ENCODE measurements at places on chromosomes 12 and 14.

- H3K36me3 ChIP-seq, result no peaks in the 10 kb centered on the region
- peaks cover 21% of the 10 kb centered on the region for H3K27me3 ChIP-seq
- H3K27ac ChIP-seq, result no peak overlapping the region
- H3K4me3 ChIP-seq, result no peak overlapping the region
Measured at GRCh38 chr12:14650789-14651188, 45.6 kb downstream of the GUCY2C start.

DNA sequence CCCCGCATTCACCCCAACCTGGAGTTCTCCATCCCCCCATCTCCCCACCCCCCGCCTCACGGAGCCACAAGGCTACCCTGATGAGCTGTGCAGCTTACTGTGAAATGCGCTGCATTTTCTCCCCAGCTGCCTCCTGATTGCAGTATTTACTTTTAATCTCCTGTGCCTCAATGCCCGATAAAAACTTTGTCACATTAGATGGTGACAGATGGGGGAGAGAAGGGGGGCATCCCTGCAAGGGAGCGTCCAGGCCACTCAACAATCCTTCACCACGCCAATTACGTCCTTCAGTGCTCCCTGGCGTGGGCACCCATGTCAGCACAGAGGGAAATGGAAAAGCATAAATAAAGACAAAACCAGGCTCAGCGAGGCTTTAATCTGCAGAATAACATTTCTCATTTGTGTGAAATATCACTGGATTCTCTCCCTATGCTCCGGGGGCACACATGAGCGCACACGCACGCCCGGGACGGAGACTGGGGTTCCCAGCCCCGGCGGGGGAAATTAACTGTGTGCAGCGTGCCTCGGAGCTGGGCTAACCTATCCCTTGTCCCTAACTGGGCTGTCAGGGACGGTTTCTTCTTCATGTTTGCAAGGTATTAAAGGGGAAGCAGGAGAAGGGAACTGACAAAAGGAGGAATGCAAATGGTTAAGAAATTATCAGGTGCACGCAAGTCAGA, 186.7 kb upstream of the VASH1 start:
- no peaks in the 10 kb centered on the region for H3K36me3 ChIP-seq
- peaks cover 35% of the 10 kb centered on the region for H3K27me3 ChIP-seq
- no peak overlapping the region for H3K4me3 ChIP-seq

DNA sequence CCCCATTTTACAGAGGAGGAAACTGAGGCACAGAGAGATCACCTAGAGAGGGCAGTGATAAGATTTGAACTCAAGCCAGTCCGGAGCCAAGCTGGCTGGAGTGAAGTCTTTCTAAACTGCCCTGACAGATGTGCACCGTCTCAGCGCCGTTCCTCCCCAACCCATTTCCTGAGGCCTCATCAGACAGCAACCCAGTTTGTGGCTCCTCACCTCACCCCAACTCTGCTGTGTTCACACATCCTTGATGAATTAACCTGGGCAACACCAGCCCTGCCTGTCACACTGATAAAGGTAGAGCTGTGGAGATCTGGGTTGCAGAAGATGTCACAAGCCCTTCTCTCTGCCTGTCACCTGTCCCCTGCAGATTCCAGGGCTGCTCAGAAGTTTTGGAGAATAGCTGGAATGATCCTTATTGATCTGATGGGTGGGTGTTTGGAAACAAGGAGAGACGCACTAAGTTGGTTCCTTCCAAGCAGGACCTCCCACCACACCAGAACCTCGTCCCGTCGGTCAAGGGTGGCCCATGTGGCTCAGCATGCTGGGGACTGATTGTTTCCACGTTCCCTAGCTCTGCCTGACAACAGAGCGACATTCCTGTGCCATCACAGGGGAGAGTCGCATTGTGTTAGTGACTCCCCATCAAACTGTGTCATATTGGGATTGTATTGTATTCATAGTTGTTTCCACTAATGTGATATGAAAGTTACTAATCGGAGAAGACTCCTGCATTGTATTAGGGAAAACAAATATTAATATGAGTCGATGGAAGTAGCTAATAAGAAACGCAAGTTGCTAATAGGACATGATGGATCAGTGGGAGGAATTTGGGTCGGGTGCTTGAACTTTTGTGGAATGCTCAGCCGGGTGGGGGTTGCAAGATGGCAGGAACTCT, 200.6 kb downstream of the PHETA1 start:
- no peak for DNase-seq
- H3K36me3 ChIP-seq, result no peaks in the 10 kb centered on the region
- H3K4me3 ChIP-seq, result no peak overlapping the region

DNA sequence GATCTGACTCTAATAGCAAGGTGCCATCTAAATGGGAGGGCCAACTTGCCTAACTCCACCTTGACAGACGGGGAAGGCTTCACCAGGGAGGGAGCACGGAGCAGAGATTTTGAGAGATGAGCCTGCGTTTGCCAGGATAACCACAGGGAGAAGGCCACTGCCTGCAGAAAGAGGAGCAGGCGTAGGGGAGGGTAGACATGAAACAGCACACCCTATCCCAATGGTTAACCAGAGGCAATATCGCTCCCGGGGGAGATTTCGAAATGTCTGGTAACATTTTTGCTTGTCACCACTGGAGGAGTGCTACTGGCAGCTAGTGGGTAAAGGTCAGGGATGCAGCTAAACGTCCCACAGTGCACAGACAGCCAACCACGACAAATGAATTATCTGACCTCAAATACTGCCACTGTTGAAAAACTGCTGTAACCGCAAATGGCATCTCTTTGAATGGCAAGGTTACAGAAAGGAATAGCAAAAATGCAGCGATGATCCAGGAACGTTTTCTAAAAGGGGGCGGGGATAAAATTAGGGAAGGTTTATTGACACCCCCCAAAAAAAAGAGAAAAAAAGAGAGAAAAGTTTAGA, 126.0 kb upstream of the ATF7IP start:
- DNase-seq, result no peak
- H3K36me3 ChIP-seq, result peaks cover 2% of the 10 kb centered on the region
- H3K27ac ChIP-seq, result peak overlapping the region; percentile 79
- peaks cover 21% of the 10 kb centered on the region for H3K4me1 ChIP-seq
- no peaks in the 10 kb centered on the region for H3K27me3 ChIP-seq
- peak overlapping the region; percentile 74 for H3K4me3 ChIP-seq

- peaks cover 9% of the 10 kb centered on the region for H3K4me1 ChIP-seq
- H3K36me3 ChIP-seq, result peaks cover 4% of the 10 kb centered on the region
- peak within 1 kb of the TSS; percentile 93 for H3K27ac ChIP-seq
Measured at GRCh38 chr12:56448860-56449621, at the start of gene TIMELESS. TIMELESS (minus strand) TSS chr12:56449426; CDS start chr12:56434170, 15,256 bp downstream.

- H3K4me1 ChIP-seq, result peaks cover 11% of the 10 kb centered on the region
- H3K27me3 ChIP-seq, result peaks cover 16% of the 10 kb centered on the region
- no peak overlapping the region for H3K27ac ChIP-seq
- no peak overlapping the region for H3K4me3 ChIP-seq
- no peaks in the 10 kb centered on the region for H3K36me3 ChIP-seq
- DNase-seq, result no peak
Measured at GRCh38 chr12:62761658-62762057, 173.3 kb downstream of the PPM1H start.

GRCh38 chr12:12673296-12673695, 22.7 kb downstream of the GPR19 start:
- no peak for DNase-seq
- no peaks in the 10 kb centered on the region for H3K27me3 ChIP-seq
- no peak overlapping the region for H3K27ac ChIP-seq
- H3K4me1 ChIP-seq, result no peaks in the 10 kb centered on the region

GRCh38 chr12:108896336-108896735, 16.4 kb downstream of the DAO start:
- no peaks in the 10 kb centered on the region for H3K36me3 ChIP-seq
- DNase-seq, result no peak
- no peaks in the 10 kb centered on the region for H3K4me1 ChIP-seq

DNA sequence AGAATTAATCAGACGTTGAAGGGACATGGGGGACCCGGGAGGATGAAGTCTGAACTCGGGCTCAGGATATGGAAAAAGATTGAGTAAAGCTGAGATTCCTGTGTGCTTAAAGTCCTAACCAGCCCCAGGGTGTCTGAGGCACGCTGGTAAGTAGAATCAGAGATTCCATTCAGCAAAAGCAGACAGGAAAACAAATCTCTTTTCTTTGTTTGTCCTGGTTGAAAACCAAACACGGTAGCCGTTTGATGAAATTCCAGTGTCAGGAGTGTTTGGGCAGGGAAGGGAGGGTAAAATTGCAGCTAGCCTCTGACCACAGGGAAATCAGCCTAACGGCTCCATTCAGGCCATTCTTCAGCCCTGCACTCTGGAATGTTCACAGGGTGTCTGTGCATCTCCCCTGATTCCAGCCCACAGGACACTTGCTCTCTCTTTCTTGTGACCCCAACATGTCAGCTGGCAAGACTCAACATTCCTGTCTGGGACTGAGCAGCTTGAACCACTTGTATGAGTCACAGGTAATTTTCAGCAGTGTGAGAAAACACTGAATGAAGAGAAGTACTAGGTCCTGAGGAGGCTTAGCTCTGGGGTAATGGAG, 31.0 kb downstream of the NINJ2 start:
- no peak for DNase-seq
- peaks cover 2% of the 10 kb centered on the region for H3K36me3 ChIP-seq
- no peak overlapping the region for H3K4me3 ChIP-seq
- H3K27me3 ChIP-seq, result no peaks in the 10 kb centered on the region
- no peak overlapping the region for H3K27ac ChIP-seq
